ENCODE measurements at places on chromosomes 6 and 20. TPM values are rescaled to one million over a fixed set of nuclear protein-coding genes. Genes with fewer than 3 reads are reported as not detected.

DNA sequence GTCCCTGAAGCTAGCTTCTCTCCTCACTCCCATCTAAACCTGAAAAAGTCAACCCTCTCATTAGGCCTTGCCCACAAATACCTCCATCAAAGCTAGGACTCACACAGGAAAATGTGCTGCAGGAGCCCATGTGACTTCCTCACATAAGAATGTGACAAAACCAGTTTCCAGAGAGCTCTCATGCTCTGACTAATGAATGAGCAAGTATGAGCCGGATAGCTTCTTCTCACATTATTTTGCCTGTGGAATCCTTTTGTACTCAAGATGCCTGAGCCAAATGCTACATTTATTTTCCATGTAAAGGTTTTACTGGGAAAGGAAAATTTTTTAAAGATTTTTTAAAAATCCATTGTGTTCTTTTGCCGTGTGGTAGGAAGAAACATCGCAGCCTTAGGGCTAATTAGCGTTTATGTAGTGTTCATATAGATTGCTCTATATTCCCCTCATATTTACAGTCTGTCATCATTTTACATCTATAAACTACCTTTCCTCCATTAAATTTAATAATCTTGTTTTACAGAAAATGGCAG is 68.6 kb upstream of the CCN6 start:
- peak; percentile 85 for DNase-seq

DNA sequence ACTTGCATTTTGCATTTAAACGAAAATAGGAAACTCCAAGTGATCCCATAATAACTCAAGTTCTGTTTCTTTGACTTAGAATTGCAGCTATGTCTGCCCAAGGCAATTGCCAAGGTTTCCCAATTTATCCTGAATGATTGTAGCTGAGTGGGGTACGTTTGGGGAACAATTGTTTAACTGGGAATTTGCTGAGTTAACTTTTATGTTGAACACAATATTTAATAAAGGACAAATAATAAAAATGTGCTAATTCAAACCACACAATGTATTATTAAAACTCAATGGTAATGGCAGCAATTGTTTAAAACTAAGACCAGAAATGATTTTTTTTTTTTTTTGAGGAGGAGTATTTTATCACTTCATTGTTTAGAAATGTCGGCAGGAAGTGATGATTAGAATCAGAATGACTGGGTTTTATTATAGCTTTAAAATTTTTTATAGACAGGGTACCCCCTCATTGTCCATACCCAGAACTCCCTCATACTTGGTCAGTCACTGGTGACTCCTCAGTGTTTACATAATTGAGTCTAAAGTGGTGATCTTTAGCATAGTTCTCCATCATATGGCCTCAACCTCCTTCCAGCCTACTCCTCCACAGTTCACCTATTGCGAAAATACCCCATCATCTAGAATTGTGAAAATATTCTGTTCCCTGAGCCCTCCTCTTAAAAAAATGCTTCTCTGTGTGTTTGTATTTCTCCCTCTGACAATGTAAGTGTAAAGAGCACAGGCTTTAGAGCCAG is 389.2 kb upstream of the CITED2 start:
- DNase-seq, result no peak

DNA sequence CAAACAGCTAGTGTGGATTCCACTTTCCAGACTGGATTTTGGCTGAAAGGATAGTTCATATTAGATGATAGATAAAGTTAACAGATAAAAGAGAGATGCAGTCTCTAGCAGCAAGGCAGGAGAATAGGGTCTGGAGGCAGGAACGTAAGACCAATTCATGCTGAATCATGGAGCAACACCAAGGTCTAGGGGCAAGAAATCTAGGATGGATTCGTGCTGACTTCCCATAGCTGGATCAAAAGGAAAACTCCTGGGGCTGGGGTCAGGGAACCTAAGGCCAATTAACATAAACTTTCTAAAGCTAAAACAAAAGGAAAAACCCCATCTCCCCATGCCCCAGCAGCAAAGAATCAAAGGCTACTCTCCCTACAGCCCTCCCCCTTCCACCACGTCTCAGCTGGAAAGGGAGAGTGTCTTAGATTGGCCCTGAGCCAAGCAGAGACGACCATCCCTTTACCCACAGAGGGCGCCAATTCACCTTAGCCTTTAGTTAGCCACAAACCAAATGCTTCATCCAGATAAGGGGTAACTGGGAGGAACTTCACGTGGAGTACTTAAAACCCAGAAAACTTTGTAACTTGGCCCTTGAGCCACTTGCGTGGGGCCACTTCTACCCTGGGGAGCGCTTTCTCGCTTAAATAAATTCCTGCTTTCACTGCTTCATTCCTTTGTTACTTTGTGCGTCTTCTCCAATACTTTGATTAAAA is 7.6 kb downstream of the TREM1 start:
- DNase-seq, result peak; percentile 78

DNA sequence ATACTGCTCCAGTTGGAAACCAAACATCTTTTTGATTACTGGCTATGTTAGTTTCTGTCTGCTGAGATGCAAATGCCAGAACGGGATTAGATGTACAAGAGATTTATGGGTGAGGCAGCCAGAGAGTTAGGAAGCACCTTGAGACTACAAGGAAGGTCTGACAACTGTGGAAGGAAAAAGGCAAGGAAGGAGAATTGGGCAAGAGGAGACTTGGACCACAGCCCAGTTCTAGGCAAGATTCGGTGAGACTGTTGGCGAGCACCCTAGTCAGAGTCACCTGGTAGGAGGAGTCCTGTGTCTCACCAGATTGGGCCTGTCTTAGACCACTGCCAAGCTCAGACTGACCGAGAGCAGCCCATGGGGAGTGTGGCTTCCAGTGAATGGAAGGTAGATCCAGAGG is 91.8 kb upstream of the F13A1 start:
- no peak for DNase-seq

- DNase-seq, result no peak
Observed at GRCh38 chr20:41049451-41049850, 20.8 kb downstream of the TOP1 start.

GRCh38 chr6:164098857-164099267 is 684.3 kb downstream of the QKI start:
- DNase-seq, result peak; percentile 49

DNA sequence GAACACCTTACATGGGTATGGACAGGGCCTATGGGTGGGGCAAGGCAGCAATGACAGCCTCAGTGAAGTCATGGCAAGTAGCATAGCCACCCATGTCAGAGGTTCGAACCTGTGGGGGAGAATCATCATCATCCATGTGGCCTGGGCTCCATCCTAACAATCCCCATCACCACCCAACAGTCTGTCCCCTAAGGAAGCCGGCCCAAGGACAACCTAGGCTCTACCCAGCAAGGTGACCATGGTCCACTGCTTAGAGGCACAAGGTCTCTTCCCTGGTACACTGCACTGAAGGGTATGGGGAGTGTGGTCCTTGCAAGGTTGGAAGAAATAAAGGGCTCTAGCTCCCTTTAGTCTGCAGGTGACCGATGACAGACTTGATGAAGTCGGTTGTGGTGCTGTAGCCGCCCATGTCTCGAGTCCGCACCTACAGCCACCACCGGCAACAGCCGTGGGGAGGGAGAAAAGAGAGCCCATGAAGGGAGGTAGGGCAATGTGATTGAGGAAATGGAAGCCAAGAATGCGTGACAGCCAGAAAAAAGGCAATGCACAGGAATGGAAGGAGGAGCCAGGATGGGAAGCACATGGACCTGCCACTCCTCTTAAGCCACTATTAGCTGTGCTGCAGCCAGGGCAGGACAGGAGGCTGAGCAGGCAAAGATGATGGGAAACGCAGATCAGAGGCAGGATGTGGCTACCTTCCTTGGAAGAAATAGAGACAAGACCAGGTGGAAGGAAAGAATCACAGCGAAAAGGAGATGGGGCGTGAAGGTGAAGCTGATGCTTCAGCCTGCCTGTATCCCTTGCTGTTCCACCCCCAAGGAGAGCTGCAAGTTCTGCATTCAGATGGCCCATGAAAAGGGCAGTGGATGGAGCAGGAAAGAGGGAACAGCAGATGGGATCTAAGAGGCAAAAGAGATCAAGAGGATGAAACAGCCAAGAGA is 5.3 kb downstream of the IDH3B start:
- peak; percentile 31 for DNase-seq

GRCh38 chr20:6502219-6502618 is 265.3 kb upstream of the BMP2 start:
- peak; percentile 12 for DNase-seq

DNA sequence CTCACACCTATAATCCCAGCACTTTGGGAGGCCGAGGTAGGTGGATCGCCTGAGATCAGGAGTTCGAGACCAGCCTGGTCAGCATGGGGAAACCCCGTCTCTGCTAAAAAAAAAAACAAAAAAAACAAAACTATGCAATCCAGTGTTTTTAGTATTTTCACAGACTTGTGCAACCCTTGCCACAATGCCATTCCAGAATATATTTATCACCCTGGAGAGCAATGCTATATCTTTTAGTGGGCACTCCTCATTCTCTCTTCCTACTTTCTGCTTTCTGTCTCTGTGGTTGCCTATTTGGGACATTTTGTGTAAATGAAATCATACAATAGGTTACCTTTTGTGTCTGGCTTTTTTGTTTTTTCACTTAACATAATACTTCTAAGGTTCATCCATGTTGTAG is 39.1 kb upstream of the MROH8 start:
- no peak for DNase-seq

DNA sequence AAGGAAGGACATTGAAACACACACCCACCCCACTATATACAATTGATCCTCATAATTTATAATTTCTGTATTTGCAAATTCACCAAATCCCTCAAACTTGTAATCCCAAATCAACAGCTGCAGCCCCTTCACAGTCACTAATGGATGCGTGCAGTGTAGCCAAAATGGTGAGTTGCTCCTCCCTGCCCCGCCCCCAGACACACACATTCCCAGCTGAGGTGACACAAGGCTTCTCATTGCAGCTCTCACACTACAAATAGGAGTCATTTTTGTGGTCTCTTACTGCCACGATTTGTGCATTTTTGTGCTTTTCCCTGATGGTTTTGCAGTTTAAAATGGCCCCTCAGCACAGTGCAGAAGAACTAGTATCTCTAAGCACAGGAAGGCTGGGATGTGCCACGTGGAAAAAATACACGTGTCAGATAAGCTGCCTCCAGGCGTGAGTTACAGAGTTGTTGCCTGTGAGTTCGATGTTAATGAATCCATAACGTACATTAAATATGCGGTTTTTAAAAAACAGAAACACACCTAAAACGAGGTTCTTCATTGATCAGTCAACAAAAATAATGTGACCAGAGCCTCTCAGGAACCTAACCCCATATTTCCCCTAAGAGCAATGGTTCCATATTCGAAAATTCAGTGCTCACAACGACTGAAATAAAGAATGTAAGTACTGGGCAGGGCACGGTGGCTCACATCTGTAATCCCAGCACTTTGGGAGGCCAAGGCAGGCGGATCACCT is 8.2 kb downstream of the ATP9A start:
- DNase-seq, result peak; percentile 39

DNA sequence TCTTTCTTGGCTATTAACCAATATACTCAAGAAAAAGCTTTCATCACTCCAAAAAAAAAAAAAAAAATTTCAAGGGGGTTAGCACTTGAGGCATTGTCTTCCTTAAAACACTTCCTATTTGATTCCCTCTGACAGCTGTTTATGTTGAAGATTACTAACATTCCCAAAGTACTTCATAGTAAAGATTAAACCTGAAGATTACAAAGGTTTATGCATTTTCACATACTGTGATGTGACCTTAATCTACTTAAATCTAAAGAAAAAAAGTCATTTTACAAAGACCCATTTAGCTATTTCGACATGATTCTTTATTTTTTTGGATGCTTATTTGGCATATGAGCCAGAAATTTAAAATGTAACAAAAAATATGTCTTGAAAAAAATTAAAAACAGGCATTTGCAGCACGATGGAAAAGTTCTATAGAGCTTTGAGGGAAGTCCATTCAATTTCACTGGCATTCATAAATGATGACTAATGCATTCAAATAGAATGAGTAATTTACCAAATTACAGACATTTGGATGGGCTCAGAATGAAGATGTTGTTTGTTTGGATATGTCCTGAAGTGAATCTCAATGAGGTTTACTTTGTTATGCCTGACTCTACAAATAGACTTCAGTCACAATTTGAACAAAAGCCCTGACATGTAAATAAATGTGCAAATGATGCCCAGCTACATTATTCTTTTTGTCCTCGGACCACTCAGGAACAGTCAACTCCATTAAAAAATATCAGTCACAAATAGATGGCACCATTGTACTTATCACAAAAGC is 674.6 kb upstream of the MARCKS start:
- peak; percentile 35 for DNase-seq

DNA sequence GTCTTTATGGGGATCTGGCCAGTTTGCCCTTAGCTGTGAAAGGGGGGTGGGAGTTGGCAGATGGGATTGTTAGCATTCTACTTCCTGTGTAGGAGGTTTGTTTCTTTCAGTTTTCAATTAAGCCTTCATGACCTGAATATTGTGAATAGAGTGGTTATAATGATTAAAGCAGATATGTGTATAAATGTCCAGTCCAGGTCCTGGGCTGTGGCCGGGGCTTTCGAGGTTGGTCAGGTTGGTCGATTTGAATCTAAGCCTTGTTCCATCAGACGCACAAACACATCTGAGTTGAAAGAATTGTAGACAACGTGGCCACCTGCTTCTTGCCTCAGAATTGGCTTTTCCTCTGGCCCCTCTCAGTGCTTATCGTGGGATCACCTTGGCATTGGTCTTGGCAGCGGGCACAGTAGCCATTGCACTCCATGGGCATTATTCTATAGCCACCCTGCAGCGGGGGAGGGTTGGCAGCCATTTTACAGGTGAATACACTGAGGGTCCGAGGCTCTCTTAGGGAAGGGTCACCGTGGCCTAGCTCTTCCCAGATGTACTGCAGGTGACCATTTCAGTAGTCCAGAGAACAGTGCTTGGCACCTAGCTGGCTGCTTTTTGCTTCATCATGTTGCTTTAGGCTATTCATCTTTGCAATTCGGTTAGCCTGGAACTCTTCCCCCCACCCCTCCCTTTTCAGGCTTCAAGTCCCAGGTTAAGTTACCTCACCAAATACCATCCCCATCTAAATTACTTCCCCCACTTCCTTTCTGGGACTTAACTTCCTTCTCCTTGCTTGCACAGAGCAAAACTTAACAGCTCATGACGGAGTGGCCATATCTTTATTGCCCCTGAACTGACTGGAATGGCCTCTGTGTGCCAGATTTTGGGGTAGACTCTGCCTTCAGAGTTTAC is 1.1 kb downstream of the RNF114 start:
- no peak for DNase-seq

DNA sequence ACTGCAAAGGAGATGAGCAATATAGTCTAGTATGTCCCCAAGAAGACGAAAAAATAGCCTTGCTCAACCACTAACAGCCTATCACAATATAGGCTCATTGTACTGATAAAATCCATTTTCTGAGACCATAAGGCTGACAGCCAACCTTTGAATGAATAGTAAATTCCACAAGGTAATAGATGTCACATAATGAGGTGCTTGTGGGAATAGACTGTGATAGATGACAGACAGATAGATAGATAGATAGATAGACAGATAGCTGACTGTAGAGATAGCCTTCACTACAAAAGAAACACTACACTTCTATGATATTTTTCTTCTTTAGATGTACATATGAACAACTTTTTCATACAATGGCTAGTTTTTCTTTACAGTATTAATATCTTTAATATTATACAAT is 760.3 kb upstream of the NRSN1 start:
- no peak for DNase-seq

Gene WFDC8
- total RNA-seq, result not detected

Gene TMEM74B
- 0.06 TPM for total RNA-seq

Gene SIGLEC1
- not detected for total RNA-seq

Gene TJAP1
- 16.9 TPM for total RNA-seq
